ENCODE measurements at places on chromosomes 2 and 18.

GRCh38 chr2:64924170-64924934, 64.8 kb upstream of the SLC1A4 start:
- no peak for DNase-seq

- no peak for DNase-seq
Observed at GRCh38 chr18:52007105-52007504, 332.9 kb upstream of the DCC start.

GRCh38 chr2:141555876-141556470, 574.8 kb downstream of the LRP1B start:
- no peak for DNase-seq

GRCh38 chr2:113198048-113198789, 24.4 kb downstream of the PSD4 start:
- DNase-seq, result no peak

- DNase-seq, result peak; percentile 80
Observed at GRCh38 chr2:98822301-98823164, 91.6 kb upstream of the MGAT4A start.

- no peak for DNase-seq
Observed at GRCh38 chr18:79806976-79807841, 9.5 kb downstream of the KCNG2 start.

- DNase-seq, result no peak
Observed at GRCh38 chr2:68088940-68089339, 26.1 kb upstream of the C1D start.

GRCh38 chr2:45014016-45014702, 4.9 kb upstream of the SIX2 start:
- peak; percentile 78 for DNase-seq
